ENCODE measurements at places on chromosomes 6 and 20.

GRCh38 chr6:3635482-3635881, 116.0 kb downstream of the PXDC1 start:
- DNase-seq = no peak

DNA sequence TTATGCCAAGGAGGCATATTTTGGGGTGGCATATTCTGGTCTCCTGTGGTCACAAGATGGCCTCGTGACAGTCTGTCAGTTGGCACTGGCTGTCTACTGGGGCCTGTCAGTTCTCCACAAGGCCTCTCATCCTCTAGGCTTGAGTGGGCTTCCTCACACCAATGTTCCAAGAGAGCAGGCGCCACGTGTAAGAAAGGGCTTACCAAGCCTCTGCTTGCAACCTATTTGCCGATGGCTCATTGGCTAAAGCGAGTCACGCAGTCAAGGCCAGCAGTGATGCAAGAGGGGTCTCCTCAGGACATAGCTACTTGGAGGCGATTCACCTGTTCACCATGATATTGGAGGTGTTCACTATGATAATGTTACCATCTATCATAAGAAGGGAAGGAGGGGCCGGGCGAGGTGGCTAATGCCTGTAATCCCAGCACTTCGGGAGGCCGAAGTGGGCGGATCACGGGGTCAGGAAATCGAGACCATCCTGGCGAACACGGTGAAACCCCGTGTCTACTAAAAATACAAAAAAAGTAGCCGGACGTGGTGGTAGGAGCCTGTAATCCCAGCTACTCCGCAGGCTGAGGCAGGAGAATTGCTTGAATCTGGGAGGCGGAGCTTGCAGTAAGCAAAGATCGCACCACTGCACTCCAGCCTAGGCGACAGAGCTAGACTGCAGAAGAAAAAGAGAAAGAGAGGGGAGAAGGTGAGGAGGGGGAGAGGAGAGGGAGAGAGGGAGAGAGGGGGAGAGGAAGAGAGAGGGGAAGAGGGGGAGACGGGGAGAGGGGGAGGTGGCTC, 35.3 kb downstream of the C6orf52 start:
- DNase-seq = no peak

- DNase-seq = no peak
These were observed 8.0 kb upstream of the UQCC2 start for GRCh38 chr6:33719326-33719987.

DNA sequence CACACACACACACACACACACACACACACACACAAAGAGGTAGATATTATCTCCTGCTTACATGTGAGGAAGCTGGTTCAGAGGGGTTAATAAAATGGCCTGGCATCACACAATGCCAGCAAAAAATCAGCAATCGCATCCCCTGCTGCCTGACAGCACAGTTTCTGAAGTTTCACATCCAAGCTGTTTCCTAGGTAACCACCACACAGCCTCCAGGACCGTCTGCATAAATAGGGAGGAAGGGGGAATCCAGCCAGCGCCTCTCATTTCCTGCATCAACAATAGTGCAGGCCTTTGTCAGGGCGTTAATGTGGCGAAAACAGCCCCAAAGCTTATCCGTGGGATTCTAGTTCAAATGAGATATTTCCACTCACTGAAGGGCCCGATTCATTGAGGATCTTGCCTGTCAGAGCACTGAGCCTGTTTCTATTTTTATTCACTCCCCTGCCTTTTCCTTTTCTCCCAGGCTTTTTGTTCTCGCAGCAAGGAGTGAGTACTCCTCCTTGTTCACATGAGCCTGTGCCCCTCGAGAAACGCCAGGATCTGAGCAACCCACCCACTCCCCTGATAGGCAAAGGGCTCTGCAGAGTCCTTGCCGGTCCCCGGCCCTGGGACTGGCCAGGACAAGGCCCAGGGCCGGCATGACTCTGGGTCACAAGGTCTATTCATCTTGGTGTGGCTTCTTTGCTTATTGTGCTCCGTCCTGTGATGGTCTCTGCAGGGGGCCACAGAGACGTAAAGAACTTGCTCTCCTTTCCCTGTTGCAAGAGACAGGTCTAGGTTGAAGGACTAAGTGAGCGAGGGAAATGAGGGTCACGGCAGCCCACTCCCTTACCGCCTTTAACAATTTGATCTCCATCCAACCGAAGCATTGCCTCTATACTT, 32.7 kb downstream of the TUBB2B start:
- peak; percentile 44 for DNase-seq

- no peak for DNase-seq
These were observed 121.0 kb downstream of the QRSL1 start for GRCh38 chr6:106750142-106750918.

- no peak for DNase-seq
These were observed 92.1 kb downstream of the SYNJ2 start for GRCh38 chr6:158073776-158074175.

GRCh38 chr6:6861351-6861894, 246.3 kb upstream of the RREB1 start:
- DNase-seq = no peak

DNA sequence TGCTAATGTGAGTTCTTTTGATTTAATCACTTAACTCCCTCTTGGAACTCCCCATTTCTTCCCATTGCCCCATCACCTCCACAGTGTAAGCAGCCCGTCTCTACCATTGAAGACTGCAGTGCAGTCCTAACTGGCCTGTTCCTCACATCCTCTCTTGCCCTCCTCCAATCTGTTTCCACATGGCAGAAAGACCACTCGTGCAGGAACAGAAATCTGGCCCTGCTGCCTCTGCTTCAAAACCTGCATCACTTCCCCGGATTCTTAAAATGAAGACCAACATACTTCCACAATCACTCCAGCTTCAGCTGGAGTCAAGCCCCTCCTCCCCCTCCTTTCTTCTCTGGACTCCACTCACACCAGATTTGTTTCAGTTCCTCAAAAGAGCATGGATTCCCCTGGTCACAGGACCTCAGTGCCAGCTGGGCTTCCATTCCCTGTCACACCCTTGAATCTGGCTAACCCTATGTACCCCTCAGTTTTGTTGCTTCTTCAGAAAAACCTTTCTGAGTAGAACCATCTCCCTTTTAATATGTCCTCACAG, 802.3 kb downstream of the MAFB start:
- DNase-seq = no peak

DNA sequence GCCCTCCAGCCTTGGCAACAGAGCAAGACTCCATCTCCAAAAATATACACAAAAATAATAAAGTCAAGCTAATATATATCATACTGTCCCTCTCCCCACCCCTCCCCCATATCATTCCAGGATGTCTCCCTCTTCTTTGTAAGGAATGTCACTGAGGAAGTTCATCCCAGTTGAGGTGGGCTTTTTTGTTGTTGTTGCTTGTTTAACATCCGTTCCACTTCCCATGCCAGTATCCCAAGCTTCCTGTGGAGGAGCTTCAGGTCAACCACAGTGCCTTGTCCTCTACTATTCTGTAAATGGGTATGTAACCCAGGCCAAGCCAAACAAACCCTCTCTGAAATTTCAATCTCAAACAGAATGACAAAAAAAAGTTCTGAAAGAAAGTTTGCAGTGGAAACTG, 19.0 kb upstream of the PTPN1 start:
- DNase-seq = no peak

Measured in fibroblast of upper back skin (primary cell).